Foreskin melanocyte (primary cell): ENCODE measurements at places on chromosomes 5 and 9.
A peak's percentile ranks its signal among the peaks of the same experiment; 100 is the strongest.

GRCh38 chr5:58410441-58410840 lies 49.4 kb downstream of the PLK2 start:
- DNase-seq, result peak; percentile 57

DNA sequence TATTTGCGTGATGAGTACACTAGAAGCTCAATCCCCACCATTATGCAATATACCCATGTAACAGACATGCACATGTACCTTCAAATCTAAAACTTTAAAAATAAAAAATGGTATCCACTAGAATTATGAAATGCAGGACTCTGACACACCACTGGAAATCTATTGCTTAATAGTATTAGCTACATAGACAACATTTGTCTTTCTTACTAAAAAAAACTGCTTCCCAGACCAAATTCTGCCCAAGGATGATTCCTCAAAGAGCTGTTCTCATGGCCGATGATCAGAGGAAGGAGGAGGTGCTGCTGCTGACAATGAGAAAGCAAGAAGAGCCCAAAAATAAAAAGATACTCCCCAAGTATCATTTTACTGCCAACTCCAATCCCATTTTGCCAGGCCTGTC lies 67.2 kb downstream of the TTC39B start:
- peak; percentile 25 for DNase-seq

- DNase-seq, result no peak
These were observed 76.3 kb downstream of the AMBP start for GRCh38 chr9:114001794-114002261.

GRCh38 chr9:125663127-125663526 lies 43.9 kb downstream of the MAPKAP1 start:
- no peak for DNase-seq

DNA sequence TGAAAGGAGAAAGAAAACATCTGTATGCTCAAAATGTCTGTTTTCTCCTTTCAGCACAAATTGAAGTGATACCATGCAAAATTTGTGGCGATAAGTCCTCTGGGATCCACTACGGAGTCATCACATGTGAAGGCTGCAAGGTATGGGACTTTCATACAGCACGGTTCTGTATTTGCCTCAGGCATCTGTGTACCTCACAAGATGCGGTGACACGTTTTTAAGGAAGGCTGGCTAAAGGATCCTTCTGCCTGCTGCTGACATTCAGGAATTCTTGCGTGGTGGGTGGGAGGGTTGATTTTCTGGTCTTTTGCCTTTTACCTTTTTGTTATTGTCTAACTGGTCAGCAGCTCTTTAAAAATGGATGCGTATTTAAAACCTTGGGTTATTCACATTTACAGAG lies 133.1 kb downstream of the RORB start:
- no peak for DNase-seq

GRCh38 chr9:106921341-106921899 lies 58.5 kb downstream of the ZNF462 start:
- peak; percentile 79 for DNase-seq

GRCh38 chr5:54774281-54775170 lies 210.9 kb downstream of the ESM1 start:
- no peak for DNase-seq

GRCh38 chr5:139263536-139263935 lies 30.0 kb upstream of the MATR3 start:
- DNase-seq, result no peak

DNA sequence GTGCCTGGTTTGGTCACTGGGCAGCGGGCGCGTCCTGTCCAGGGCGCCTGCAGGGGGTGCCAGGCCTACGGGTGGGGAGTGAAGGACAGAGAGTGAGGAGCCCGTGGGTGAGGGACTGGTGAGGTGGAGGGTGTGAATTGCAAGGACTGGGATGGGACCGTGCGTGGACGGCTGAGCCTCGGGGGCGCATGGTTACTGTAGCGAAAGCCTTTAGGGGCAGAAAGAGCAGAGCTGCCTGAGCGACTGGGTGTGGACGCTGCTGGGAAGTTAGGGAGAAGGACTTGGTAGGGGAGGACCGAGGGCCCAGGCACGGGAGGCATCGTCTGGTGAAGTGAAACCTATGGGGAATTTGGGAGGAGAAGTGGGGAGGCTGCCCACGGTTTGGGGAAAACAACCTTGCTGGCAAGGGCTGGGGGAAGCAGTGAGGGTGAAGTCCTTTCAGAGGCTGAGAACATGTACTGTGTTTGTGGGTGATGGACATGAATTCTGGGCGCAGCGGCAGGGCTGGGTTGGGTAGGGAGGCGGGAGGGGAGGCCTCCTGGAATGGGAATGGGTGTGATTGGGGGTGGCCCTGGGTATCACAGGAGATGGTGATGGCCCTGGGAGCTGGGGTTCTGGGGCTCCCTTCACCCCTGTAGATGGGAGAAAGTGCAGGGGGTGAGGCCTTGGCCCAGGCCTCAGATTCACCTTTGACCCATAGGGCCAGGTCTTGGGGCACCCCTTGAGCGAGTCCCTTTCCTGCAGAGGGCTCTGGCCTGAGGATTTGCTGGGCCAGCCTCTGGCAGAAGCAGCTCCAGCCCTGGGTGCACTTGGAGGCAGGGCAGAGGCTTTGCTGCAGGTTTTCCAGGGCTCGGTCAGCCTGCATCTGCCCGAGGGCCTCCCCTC lies 1.7 kb upstream of the TOR4A start:
- DNase-seq, result no peak

DNA sequence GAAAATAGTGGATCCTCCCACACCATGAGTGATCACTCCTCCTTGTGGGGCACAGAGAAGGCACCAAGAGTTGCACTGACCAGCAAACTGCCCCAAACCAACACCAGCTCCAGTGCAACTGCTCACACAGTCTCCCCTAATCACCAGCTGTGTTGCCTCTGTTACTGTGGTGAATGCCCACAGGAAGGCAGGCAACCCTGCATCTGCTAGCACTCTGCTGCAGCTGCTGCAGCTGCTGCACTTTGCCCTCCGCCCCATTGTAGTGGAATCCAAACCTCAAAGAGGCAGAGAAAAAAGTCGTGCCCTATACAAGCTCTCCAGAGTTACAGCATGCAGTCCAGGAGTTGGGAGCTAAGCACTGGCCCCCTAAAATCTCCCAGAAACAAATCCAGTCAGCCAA lies 339.6 kb downstream of the TRIM36 start:
- DNase-seq, result no peak

DNA sequence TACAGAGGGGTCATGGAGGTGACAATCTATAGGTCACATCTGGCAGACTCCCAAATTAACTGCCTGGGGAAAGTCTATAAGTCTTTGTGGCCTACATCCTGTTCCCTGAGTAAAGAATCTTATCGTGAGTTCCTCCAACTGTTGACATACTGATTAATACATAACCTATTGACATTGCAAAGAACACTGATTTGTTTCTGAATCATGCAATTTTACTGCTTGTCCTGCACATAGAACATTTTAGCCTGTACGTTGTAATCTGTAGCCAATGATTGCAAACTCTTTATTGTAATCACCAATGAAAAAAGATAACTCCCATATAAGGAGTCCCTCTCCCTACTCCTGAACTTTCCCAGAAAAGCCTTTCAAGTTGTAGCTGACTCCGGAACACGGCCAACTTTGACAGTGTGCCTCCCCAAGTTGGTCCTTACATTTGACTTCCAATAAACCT lies 18.8 kb upstream of the OR2K2 start:
- DNase-seq, result no peak

DNA sequence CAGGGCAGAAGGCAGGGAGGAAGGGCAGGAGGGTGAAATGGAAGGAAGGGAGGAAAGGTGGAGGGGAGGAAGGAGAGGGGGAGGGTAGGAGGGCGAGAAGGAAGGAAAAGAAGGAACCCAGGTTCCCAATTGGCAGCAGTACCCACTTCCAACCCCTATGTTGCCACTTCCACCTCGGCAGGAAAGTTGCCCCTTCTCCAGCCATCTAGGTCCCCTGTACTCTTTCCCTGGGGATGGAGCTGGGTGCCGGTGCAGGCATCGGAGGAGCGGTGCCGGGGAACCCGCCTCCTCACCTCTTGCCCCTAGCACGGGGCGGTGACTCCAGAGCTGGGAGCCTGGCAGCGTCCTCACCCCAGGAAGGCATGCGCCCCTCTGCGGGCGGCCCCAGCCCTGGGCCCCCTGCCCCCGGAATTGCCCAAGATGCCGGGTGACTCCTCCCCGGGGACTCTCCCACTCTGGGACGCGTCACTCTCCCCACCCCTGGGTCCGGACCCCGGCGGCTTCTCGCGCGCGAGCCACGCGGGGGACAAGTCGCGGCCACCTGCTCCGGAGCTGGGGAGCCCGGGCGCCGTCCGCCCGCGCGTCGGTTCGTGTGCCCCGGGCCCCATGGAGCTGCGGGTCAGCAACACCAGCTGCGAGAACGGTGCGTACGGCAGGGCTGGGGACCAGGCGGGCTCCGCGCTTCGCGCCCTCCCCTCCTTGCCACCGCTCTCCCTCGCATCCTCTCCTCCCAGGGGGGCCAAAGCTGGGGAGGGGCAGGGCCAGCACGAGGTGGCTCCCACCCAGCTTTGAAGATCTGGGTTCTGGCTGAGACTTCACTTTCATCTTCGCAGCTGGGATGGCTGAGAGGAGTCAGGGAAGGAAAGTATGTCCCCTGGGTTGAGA lies at the start of gene NIPAL4:
Gene NIPAL4, plus strand, starts transcription at position 499 of the 885 bp plus-strand sequence. Its CDS starts 108 bp downstream, at position 607.
- no peak for DNase-seq

DNA sequence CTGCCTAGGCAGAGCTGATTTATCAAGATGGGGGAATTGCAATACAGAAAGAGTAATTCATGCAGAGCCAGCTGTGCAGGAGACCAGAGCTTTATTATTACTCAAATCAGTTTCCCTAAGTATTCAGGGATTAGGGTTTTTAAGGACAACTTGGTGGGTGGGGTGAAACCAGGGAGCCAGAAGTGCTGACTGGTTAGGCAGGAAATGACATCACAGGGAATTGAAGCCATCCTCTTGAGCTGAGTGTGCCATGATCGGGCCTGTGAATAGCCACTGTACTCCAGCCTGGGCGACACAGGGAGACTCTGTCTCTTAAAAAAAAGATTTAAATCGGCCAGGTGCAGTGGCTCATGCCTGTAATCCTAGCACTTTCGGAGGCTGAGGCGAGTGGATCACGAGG lies 45.3 kb upstream of the CDK5RAP2 start:
- no peak for DNase-seq

DNA sequence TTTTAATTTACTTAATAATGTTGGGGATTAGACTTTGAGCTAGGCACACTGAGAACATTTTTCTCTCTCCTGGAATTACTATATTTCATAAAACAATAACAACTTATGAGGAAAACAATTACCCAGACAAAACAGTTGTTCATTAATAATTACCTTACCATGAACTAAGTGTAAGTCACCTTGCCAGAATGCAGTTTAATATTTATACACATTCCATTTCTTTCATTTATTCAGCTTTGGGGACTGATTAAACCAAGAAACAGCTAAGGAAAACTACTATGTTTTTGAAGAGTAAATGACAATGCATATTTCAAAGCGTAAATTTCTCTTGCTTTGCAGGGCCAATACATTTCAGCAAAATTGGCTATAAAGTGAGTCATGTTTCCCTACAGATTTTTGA lies 616.2 kb downstream of the PRELID2 start:
- no peak for DNase-seq

DNA sequence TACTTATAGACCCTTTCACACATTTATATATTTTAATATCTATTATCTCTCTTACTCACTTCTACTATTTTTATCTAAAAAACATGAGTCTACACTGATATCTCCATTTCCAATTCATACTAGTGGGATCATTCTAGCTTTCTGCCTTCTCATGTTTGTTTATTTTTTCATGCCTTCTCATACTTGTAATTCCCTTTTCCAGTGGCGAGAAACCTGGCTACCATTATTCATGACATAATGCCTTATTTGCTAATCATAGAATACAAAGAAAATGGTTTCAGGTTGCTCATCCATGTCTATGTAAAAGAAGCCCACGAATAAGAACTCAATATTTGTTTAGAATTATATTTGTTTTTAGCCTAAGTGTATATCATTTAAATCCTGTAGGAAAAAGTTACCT lies 232.7 kb upstream of the ACTBL2 start:
- no peak for DNase-seq

GRCh38 chr5:96253140-96253539 lies 179.9 kb downstream of the PCSK1 start:
- no peak for DNase-seq

GRCh38 chr5:92886751-92887150 lies 694.3 kb downstream of the NR2F1-AS1 start:
- no peak for DNase-seq

- no peak for DNase-seq
These were observed 305.9 kb downstream of the CYLC2 start for GRCh38 chr9:103301051-103301450.

DNA sequence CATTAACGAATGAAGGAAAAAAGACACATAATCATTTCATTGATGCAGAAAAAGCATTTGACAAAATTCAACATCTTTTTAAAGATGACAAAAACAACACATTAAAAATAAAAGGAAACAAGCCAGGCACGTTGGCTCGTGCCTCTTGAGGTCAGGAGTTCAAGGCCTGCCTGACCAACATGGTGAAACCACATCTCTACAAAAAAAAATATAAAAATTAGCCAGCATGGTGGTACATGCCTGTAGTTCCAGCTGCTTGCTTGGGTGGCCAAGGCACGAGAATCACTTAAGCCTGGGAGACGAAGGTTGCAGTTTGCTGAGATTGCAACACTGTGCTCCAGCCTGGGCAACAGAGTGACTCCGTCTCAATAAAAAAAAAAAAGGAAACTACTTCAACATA lies 77.0 kb downstream of the ERCC6L2 start:
- DNase-seq, result no peak

- DNase-seq, result no peak
These were observed 48.2 kb upstream of the RASEF start for GRCh38 chr9:83111169-83111568.

GRCh38 chr5:98713027-98713426 lies 60.4 kb upstream of the RGMB start:
- DNase-seq, result no peak

DNA sequence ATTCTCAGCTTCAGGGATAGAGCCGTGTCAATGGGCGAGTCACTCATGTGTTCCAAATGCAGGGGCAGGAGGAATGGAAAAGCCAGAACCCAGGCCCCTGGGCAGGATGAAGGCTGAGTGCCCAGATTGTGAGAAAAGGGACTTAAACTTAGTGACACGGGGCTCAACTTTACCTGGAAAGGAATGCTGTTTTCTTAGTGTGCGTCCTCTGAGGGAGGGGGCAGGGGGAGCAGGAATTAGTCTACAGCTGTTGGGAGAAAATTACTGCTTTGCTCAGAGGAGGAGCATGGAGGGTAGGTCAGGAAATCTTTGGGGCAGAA lies 14.6 kb downstream of the HK3 start:
- no peak for DNase-seq

DNA sequence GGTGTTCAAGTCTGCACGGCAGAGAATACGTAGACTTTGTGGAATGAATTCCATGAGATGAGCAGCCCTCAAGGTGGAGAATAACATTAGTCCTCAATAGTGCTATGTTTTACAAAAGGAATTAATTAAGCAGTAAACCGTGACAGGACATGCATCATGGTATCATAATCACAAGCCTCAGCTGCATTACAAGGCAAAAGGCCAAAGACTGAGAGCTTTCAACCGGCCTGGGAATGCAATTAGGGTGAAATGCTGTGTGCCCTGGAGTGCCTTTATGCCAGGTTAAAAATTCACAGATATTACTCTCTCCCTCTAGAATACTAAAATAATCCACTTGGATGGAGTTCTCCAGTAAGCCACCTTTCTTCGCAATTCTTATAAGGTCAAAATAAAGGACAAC lies 270.6 kb downstream of the MLLT3 start:
- DNase-seq, result no peak
